ENCODE measurements at places on chromosomes 11 and 22.
A peak's percentile ranks its signal among the peaks of the same experiment; 100 is the strongest.

DNA sequence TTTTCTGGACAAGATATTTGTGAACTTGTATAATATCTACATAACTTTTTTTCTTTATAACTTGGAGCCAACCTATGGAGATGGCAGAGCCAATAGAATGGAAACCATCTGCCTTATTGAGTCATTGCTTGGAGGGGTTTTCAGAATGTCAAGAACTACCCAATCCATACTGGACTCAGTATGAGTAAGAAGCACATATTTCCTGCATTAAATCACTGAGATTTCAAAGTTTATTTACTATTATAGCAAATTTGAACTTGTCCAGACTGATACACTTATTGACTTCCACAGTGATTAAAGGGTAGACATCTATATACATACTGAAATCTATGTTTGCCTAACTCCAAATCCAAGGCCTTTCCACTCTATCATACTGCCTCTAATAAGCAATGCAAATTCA lies 704.0 kb downstream of the KCNA4 start:
- DNase-seq: no peak

DNA sequence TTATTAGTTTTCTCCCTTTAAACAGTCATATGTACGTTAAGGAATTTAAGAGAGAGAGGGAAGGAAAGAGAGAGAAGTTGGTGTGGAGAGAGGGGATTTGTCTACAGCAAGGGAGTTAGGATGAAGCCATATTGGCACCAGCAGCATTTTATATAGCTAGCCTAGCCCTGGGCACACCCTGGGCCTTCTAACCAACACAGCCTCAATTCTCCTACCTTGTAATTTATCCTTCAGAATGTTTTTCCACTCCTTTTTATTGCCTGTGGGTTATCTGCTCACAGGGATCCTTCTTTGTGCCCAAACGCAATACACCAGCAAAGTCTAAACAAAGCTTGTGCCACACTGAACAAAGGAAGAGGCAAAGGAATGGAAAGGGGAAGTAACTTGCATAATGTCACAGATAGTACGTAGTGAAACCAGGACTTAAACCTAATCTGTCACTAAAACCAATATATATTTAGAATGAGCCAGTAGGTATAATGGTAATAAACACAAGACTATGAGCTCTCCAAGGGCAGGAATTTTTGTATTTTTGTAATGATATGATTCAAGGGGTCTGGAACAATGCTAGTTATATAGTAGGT lies 613.8 kb upstream of the TENM4 start:
- DNase-seq: no peak

GRCh38 chr11:641806-642370 lies 4.8 kb downstream of the DRD4 start:
- DNase-seq: no peak

- peak; percentile 87 for DNase-seq
Observed at GRCh38 chr11:133918608-133919260, 38.0 kb downstream of the IGSF9B start.

All from endodermal cell (in vitro differentiated cells).